Calu3 (cell line): ENCODE measurements at places on chromosomes 1 and 21. TPM values are rescaled to one million over a fixed set of nuclear protein-coding genes. Genes with fewer than 3 reads are reported as not detected.

WNT3A gene
- not detected in 2 replicates for total RNA-seq

GATAD2B gene
- total RNA-seq = 58.3 and 62.5 TPM in 2 replicates

DHCR24 gene
- 448 and 469 TPM in 2 replicates for total RNA-seq

TFF3 gene
- not detected in 2 replicates for total RNA-seq

PRELP gene
- not detected in 2 replicates for total RNA-seq

SOX13 gene
- total RNA-seq = 21.8 and 27.9 TPM in 2 replicates

MTARC1 gene
- 18.9 and 21.3 TPM in 2 replicates for total RNA-seq

CD34 gene
- 0.24 and 0.34 TPM in 2 replicates for total RNA-seq

MPZ gene
- total RNA-seq = 0.37 and 0.47 TPM in 2 replicates

KRTAP19-5 gene
- not detected in 2 replicates for total RNA-seq

ACADM gene
- total RNA-seq = 19.2 and 21.6 TPM in 2 replicates

CLCA2 gene
- total RNA-seq = not detected in 2 replicates

HSPB7 gene
- not detected in 2 replicates for total RNA-seq

DNA sequence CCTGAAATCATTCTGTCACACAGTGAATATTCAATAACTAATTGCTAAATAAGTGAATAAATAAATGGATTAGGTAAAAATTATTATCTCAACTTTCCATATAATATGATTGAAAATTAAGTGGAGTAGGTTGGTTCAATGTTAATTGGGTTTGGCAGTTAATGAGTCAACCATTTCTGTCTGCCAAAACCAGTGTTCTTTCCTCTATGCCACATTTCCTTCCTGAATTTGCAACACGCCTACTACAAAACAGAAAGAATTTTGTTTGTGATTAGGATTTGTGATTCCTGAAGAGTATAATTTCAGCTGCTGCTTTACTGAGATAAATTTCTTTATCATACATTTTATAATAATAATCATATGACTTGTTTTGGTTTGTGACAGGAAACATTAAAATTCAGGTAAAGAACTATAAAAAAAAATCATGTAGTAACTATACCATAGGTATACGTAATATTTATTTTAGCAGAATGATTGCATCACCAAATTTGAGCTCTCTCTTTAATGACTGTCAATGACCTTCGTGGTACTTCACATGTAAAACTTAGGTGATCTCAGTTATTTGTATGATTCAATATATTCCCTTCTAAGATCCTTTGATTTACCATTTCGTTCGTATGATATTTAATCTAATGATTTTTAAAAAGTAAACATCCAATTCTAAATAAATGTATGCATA, 241.3 kb downstream of the KCNT2 start:
- no peak overlapping the region for H3K27ac ChIP-seq
- no peak for DNase-seq
- no peaks in the 10 kb centered on the region for H3K27me3 ChIP-seq
- no peak overlapping the region for H3K4me3 ChIP-seq
- no peaks in the 10 kb centered on the region for H3K4me1 ChIP-seq

DNA sequence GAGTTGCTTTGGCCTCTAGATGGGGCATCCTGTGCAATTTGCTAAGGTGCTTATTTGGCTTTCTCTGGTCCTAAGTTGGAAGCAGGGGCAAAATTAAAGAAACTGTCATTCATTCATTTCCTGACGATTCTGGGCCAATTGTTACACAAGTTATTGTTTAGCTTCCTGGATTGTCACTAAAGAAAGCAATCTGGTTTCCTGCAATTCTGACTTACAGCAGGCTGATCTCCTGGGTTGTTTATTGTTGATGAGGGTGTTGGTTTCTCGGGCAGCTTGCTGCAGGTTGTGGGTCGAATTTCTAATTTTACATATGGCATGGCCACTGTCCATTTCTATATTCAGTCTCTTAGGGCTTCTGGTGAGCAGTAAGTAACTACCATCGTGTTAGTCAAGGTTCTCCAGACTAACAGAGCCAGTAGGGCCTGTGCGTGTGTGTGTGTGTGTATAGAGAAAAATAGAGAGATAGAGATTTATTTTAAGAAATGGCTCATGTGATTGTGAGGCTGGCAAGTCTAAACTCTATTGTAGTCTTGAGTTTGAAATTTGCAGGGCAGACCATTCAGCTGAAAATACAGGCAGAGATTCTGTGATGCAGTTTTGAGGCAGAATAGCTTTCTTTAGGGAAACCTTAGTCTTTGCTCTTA, 30.4 kb downstream of the CTH start:
- no peak overlapping the region for H3K27ac ChIP-seq
- H3K27me3 ChIP-seq = no peaks in the 10 kb centered on the region
- DNase-seq = no peak
- H3K36me3 ChIP-seq = no peaks in the 10 kb centered on the region
- H3K4me3 ChIP-seq = no peak overlapping the region

- peaks cover 22% of the 10 kb centered on the region for H3K4me1 ChIP-seq
- peaks cover 7% of the 10 kb centered on the region for H3K36me3 ChIP-seq
- no peak within 1 kb of the TSS for H3K27ac ChIP-seq
- H3K4me3 ChIP-seq = no peak within 1 kb of the TSS
- no peak for DNase-seq
- H3K27me3 ChIP-seq = no peaks in the 10 kb centered on the region
Measured at GRCh38 chr1:20138961-20139550, at the start of gene PLA2G2F. Gene PLA2G2F (plus strand): TSS chr1:20139323. CDS start chr1:20139428, 105 bp downstream.

GRCh38 chr1:3618881-3619671, 5.7 kb upstream of the TPRG1L start:
- H3K27ac ChIP-seq = no peak overlapping the region
- H3K4me1 ChIP-seq = peaks cover 31% of the 10 kb centered on the region
- no peaks in the 10 kb centered on the region for H3K27me3 ChIP-seq
- H3K36me3 ChIP-seq = peaks cover 11% of the 10 kb centered on the region
- H3K4me3 ChIP-seq = no peak overlapping the region
- peak; percentile 63 for DNase-seq

GRCh38 chr1:245765230-245766000, 610.6 kb downstream of the KIF26B start:
- DNase-seq = no peak
- no peaks in the 10 kb centered on the region for H3K4me1 ChIP-seq
- H3K27ac ChIP-seq = no peak overlapping the region
- no peaks in the 10 kb centered on the region for H3K27me3 ChIP-seq
- no peak overlapping the region for H3K4me3 ChIP-seq

GRCh38 chr1:53683986-53684740, 54.8 kb downstream of the GLIS1 start:
- H3K36me3 ChIP-seq = peaks cover 5% of the 10 kb centered on the region
- peaks cover 100% of the 10 kb centered on the region for H3K27me3 ChIP-seq
- no peak for DNase-seq
- H3K4me1 ChIP-seq = peaks cover 34% of the 10 kb centered on the region

DNA sequence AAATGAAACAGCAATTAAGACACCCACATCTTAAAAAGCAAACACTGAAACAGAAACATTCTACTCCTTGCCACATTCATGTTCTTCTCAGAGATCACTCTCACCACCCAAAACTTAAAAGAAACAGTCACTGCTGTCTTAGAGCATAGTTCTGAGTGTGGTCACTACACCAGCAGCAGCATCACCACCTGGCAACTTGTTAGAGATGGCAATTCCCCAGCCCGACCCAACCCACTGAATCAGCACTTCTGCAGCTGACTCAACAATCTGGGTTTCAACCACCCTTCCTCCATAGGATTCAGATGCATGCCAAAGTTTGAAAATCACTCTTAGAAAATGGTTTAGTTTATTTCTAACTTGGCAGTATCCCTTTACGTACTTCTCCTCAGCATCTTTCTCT, 126.1 kb downstream of the CDC42BPA start:
- H3K36me3 ChIP-seq = peaks cover 4% of the 10 kb centered on the region
- no peaks in the 10 kb centered on the region for H3K27me3 ChIP-seq
- no peaks in the 10 kb centered on the region for H3K4me1 ChIP-seq
- H3K4me3 ChIP-seq = no peak overlapping the region

- no peak for DNase-seq
- H3K36me3 ChIP-seq = no peaks in the 10 kb centered on the region
- H3K4me3 ChIP-seq = no peak overlapping the region
- H3K27ac ChIP-seq = no peak overlapping the region
- H3K27me3 ChIP-seq = peaks cover 59% of the 10 kb centered on the region
Measured at GRCh38 chr1:22245726-22246125, 102.8 kb upstream of the WNT4 start.

DNA sequence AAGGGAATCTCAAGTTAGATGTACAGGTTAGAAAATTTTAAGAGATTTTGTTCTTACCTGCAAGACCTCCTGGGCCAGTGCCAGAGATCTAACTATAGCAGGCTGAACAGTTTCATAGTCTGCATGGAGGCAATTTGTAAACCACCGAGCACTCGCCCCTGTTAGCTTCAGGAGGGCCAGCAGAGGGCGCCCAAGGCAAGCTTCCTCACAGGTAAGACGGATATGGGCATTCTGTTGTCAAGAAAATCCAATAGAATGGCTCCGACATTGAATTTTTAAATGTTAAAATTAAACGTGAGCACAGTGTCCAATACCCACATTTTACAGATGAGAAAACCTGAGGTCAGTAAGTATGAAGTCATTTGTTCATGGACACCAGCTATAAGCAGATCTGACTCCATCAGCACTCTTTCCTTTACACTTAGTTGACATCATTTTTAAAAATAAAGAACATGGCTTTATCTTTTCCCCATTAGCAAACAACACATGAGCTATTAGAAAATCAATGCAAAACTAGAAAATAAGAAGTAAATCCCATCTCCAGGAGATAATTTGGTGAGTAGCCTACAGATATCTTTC, 2.2 kb downstream of the REG4 start:
- H3K4me3 ChIP-seq = no peak overlapping the region
- no peaks in the 10 kb centered on the region for H3K36me3 ChIP-seq
- no peaks in the 10 kb centered on the region for H3K4me1 ChIP-seq
- no peak overlapping the region for H3K27ac ChIP-seq
- peak; percentile 68 for DNase-seq

DNA sequence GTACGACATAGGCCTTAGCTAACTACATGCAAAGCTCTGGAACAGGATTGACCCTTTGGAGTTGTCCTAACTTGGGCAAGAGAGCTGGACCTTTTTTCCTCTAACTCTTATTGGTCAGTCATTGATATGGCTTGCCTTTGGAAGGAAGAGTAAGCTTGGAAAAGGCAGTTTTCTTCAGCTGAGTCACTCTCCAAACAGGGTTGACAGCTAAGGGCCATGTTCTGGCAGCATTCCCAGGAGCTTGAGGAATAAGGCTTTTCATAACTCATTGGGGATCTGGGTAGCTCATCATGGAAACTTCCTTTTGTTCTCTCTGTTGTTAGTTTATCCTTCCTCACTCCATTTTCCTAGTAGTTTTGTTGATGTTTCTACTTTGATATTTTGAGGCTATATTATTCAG, 14.5 kb upstream of the ERRFI1 start:
- peak; percentile 73 for DNase-seq
- peak overlapping the region; percentile 94 for H3K27ac ChIP-seq
- no peaks in the 10 kb centered on the region for H3K36me3 ChIP-seq
- H3K4me3 ChIP-seq = no peak overlapping the region
- H3K27me3 ChIP-seq = no peaks in the 10 kb centered on the region
- H3K4me1 ChIP-seq = peaks cover 42% of the 10 kb centered on the region

DNA sequence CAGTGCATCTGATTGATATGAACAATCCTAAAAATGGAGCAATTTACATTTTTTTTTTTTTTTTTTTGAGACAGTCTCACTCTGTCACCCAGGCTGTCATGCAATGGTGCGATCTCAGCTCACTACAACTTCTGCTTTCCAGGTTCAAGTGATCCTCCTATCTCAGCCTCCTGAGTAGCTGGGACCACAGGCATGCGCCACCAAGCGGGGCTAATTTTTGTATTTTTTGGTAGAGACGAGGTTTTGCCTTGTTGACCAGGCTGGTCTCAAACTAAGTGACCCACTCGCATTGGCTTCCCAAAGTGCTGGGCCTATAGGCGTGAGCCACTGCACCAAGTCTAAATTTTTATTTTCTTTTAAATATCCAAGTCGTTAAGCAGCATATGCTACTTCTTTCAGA, 109.0 kb downstream of the FAF1 start:
- peaks cover 44% of the 10 kb centered on the region for H3K4me1 ChIP-seq
- H3K27me3 ChIP-seq = no peaks in the 10 kb centered on the region
- no peak for DNase-seq

GRCh38 chr1:12544357-12544756, 73.7 kb downstream of the DHRS3 start:
- peak overlapping the region; percentile 67 for H3K27ac ChIP-seq
- peaks cover 21% of the 10 kb centered on the region for H3K36me3 ChIP-seq
- no peaks in the 10 kb centered on the region for H3K27me3 ChIP-seq
- H3K4me1 ChIP-seq = peaks cover 39% of the 10 kb centered on the region

GRCh38 chr1:22739648-22740385, 29.2 kb downstream of the EPHB2 start:
- peaks cover 17% of the 10 kb centered on the region for H3K4me1 ChIP-seq
- DNase-seq = no peak
- no peaks in the 10 kb centered on the region for H3K27me3 ChIP-seq
- H3K36me3 ChIP-seq = no peaks in the 10 kb centered on the region
- H3K4me3 ChIP-seq = no peak overlapping the region

DNA sequence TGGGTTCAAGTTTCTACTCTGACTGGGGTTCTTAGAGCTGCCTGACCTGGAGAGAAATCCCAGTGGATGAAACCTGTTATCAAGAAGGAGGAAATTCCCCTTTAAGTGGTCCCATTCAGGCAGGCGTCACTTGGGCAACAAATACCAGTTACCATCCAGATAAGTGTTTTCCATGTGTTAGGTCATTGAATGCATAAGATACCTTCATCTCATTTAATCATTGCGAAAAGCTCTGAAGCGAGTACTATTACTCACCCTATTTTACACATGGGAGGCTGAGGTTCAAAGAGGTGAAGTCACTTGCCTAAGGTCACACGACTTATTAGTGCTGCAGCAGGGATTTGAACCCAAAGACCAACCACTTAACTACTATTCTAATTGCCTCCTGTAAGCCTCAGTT, 45.5 kb upstream of the RPL11 start:
- DNase-seq = no peak
- H3K4me1 ChIP-seq = no peaks in the 10 kb centered on the region
- H3K4me3 ChIP-seq = no peak overlapping the region
- no peaks in the 10 kb centered on the region for H3K36me3 ChIP-seq

GRCh38 chr1:194069168-194069830, 882.9 kb upstream of the B3GALT2 start:
- no peaks in the 10 kb centered on the region for H3K27me3 ChIP-seq
- no peak overlapping the region for H3K4me3 ChIP-seq
- H3K27ac ChIP-seq = no peak overlapping the region
- no peak for DNase-seq
- H3K36me3 ChIP-seq = no peaks in the 10 kb centered on the region

DNA sequence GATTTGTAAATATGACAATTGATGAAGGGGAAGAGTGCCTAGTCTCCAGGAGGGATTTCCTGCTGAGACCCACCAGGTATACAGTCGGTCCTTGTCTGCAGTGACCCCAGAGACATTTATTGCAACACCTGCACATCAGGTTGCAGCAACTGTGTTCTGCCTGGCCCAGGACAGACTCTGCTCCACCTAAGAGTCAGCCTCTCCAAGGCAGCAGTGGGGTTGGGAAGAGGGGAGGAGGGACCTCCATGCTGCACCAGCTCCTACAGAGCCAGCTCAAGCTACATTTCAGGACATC, 120.4 kb upstream of the IRF2BP2 start:
- H3K27me3 ChIP-seq = no peaks in the 10 kb centered on the region
- H3K27ac ChIP-seq = no peak overlapping the region
- DNase-seq = no peak
- no peak overlapping the region for H3K4me3 ChIP-seq
